Mammary microvascular endothelial cell (primary cell): ENCODE measurements at places on chromosomes 5 and 9. TPM values are rescaled to one million over a fixed set of nuclear protein-coding genes. Genes with fewer than 3 reads are reported as not detected.

LMX1B gene
- not detected in 2 replicates for total RNA-seq

TMEM252 gene
- total RNA-seq = not detected in 2 replicates

PCDHB4 gene
- 0.07 and 0.10 TPM in 2 replicates for total RNA-seq

PARP8 gene
- 0.47 and 0.64 TPM in 2 replicates for total RNA-seq

SLC6A19 gene
- not detected in 2 replicates for total RNA-seq

NEK6 gene
- total RNA-seq = 29.5 and 32.0 TPM in 2 replicates

SLC45A2 gene
- total RNA-seq = not detected in 2 replicates

NIPAL4 gene
- total RNA-seq = not detected in 2 replicates

ADGRD2 gene
- total RNA-seq = not detected in 2 replicates

CTNND2 gene
- not detected in 2 replicates for total RNA-seq

KIF20A gene
- total RNA-seq = 78.7 and 83.2 TPM in 2 replicates

GPR151 gene
- not detected in 2 replicates for total RNA-seq
